ENCODE measurements at places on chromosomes 3 and 15. TPM values are rescaled to one million over a fixed set of nuclear protein-coding genes. Genes with fewer than 3 reads are reported as not detected.

Gene ACP3
- under 0.01 TPM for total RNA-seq

Gene NEK10
- total RNA-seq = 1.3 TPM

Gene CFAP100
- not detected for total RNA-seq

Gene PIERCE2
- total RNA-seq = 1.4 TPM
